ENCODE measurements at places on chromosomes 4 and X.

- peaks cover 29% of the 10 kb centered on the region for H3K4me1 ChIP-seq
- no peaks in the 10 kb centered on the region for H3K27me3 ChIP-seq
- H3K4me3 ChIP-seq: no peak overlapping the region
- DNase-seq: no peak
These were observed 1.4 kb downstream of the USP27X start for GRCh38 chrX:49880668-49881067.

DNA sequence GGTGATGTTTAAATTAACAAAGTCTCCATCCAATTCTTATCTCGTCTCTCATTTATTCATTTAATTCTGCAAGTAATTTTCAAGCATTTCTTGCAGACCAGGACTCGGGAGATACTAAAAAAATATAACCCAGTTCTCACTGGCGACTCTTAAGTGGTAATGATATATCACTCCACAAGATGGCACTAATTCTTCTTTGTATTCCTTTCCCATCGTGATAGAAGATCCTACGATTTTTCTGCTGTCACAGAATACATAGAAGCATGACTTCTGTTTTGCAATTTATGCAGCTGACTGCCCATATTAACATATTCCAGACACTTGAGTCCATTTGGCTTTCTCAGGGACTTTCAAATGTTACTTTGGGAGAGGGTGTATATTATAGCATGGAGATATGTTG is 64.0 kb upstream of the FGF13 start:
- H3K4me3 ChIP-seq: no peak overlapping the region
- H3K27ac ChIP-seq: no peak overlapping the region
- H3K36me3 ChIP-seq: no peaks in the 10 kb centered on the region
- no peaks in the 10 kb centered on the region for H3K27me3 ChIP-seq
- no peaks in the 10 kb centered on the region for H3K4me1 ChIP-seq

DNA sequence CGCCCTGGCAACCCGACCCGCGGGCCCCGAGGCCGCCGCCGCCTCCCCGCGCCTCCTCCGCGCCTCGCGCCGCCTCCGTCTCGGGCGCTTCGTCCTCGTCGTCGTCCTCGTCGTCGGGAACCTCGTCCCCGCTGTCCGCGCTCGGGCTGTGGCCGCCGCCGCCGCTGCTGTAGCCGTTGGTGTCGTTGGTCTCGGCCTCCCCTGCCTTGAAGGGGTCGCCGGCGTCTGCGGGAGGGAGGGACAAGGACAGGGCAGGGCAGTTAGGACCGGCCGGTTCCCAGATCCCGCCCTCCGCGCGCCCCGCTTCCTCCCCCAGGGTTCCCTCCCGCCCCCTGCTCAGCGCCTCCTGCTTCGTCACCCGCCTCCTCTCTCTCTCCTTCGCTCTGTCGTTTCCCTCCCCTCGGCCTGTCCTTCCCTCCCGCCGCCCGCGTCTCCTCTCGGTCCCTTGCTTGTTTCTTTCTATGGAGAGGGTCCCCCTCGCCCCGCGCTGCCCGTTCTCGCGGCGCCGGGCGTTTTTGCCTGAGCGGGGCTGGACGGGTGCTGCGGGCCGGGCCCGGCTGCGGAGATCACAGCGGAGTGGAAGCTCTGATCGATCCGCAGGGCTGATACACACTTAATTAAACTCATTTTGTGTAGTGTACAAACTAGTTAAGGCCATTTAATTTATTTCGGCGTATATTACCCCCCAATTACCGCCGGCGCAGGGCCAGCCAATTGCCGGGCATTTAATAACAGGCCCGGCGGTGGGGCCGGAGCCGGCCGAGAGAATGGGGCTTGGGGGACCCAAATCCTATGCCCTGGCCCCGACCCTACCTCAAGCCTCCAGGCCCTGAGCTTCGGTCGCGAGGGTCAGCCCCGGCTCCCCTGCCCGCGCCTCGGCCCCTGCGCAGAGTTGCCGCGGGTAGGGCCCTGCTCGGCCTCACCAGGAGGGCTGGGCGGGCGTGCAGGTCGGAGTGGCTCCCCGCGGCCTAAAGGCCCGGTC is 2.4 kb downstream of the NKX1-1 start:
- peaks cover 3% of the 10 kb centered on the region for H3K36me3 ChIP-seq
- peak overlapping the region; percentile 6 for H3K4me3 ChIP-seq
- peaks cover 53% of the 10 kb centered on the region for H3K27me3 ChIP-seq
- no peak overlapping the region for H3K27ac ChIP-seq
- H3K4me1 ChIP-seq: peaks cover 4% of the 10 kb centered on the region

GRCh38 chr4:186813377-186814068 is 89.9 kb upstream of the FAT1 start:
- DNase-seq: no peak
- no peaks in the 10 kb centered on the region for H3K27me3 ChIP-seq

- H3K4me1 ChIP-seq: no peaks in the 10 kb centered on the region
- no peak overlapping the region for H3K27ac ChIP-seq
- DNase-seq: no peak
- H3K4me3 ChIP-seq: no peak overlapping the region
These were observed 979.1 kb downstream of the TECRL start for GRCh38 chr4:63430105-63430504.

- no peaks in the 10 kb centered on the region for H3K27me3 ChIP-seq
- H3K4me1 ChIP-seq: peaks cover 29% of the 10 kb centered on the region
- no peak for DNase-seq
- peaks cover 88% of the 10 kb centered on the region for H3K36me3 ChIP-seq
- H3K27ac ChIP-seq: peak overlapping the region; percentile 47
- no peak overlapping the region for H3K4me3 ChIP-seq
These were observed 65.3 kb downstream of the NFKB1 start for GRCh38 chr4:102566426-102566825.

All from activated naive CD8-positive, alpha-beta T cell treated with anti-CD3 and anti-CD28 coated beads, Interleukin-2, amount 50 U/mL, for 24 hours (primary cell).